ENCODE measurements at places on chromosomes 4 and X.

GRCh38 chr4:5719350-5720055 lies 8.5 kb downstream of the EVC start:
- DNase-seq: no peak

DNA sequence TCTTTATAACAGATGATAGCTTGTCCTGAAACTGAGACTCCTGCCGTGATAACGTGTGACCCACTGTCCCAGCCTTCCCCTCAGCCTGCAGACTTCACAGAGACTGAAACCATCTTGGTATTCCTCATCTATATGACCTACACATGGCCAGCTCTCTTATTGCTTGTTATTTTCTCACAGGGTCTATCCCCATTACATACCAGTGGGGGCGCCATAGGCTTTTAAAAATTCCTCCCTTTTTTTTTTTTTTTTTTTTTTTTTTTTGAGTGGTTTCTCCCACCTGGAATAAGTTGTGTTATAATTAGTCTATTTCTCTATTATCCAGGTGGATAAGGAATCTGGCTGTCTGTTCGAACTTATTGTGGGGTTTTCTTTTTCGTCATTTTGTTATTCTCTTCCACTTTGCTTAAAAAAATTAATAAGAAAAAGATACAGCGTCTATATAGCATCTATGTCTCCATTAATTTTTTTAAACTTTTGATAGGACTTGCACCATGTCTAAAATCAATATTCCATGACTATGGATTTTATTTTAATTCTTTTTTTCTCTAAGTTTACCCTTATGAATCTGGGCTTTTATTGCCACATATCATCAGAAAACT lies 47.2 kb downstream of the GYG2 start:
- DNase-seq: no peak

GRCh38 chrX:31563792-31564191 lies 492.0 kb upstream of the FTHL17 start:
- DNase-seq: no peak

GRCh38 chr4:30181512-30181911 lies 538.7 kb upstream of the PCDH7 start:
- DNase-seq: no peak

DNA sequence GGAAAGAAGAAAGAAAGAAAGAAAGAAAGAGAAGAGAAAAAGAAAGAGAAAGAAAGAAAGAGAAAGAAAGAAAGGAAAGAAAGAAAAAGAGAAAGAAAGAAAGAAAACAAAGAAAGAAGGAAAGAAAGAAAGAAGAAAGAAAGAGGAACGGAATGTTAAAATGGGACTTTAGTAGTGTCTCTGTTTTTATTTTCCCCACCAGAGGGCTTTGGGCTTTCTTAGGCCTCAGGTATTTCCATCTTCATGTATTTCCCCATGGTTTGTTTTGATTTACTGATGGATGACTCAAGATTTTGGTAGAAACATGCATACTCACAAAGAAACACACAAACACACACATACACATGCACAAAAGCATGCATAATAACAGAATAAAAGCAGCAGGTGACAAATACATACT lies 181.2 kb downstream of the AFF2 start:
- no peak for DNase-seq

DNA sequence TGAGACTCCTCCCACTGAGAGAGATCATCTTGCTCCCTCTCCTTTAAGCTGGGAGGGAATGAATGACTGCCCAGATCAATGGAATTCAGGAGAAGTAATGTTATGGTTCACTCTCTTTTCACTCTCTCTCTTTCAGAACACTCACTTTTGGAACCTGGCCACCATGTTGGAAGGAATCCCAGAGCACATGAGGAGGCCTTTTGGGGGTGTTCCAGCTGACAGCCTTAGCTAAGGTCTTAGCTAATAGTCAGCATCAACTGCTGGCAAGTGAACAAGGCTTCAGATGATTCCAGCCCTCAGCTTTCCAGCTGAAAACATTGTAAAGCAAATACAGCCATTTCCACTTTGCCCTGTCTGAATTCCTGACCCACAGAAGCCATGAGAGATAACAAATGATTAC lies 124.0 kb upstream of the CLNK start:
- DNase-seq: no peak

- no peak for DNase-seq
These were observed 353.7 kb downstream of the GASK1B start for GRCh38 chr4:157818946-157819692.

GRCh38 chrX:31459361-31459760 lies 387.5 kb upstream of the FTHL17 start:
- no peak for DNase-seq

DNA sequence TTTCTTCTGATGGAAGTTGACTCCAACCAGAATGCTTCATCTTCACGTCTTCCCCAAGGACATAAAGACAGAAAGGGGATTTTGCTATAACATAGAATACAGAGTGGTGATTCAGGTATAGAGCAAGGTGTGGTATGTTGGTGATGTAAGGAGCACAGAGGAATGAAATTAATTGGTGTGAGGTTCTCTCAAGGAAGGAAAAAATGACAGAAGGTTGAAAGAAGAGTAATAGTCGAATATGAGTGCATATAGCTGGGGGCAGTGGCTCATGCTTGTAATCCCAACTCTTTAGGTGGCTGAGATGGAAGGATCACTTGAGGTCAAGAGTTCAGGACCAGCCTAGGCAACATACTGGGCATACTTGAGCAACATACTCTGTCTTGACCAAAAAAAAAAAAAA lies 20.1 kb downstream of the KIAA0232 start:
- no peak for DNase-seq

DNA sequence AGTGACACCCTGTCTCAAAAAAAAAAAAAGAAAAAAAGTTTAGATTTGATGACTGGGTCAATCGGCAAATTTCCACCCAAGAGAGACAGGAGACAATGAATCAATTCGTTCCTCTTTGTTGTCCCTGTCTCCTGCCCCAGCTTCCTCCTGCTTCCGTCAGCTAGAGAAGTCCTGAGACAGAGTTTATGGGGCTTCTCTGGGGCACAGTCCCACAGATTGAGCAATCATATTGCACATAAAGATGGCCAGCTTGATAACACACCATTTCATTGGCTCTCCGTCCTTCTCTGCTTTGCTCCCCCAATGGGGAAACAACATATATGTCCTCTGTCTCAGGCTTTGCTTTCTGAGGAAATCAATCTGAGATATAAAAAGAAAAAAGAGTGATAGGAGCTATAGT lies 78.4 kb upstream of the FUNDC1 start:
- DNase-seq: no peak

- no peak for DNase-seq
These were observed 6.7 kb downstream of the TEC start for GRCh38 chr4:48262926-48263325.

GRCh38 chr4:1009542-1010394 lies 1.7 kb upstream of the FGFRL1 start:
- DNase-seq: peak; percentile 48

DNA sequence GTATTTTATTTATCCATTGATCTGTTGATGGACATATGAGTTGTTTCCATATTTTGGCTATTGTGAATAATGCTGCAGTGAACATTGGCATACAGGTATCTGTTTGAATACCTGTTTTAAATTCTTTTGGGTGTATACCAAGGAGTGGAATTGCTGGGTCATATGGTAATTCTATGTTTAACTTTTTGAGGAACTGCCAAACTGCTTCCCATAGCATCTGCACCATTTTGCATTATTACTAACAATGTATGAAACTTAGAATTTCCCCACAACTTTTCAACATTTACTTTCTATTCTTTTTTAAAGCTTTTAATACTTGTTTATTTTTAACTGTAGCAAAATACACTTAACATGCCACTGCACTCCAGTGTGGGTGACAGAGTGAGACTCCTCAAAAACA lies 57.0 kb upstream of the MSN start:
- no peak for DNase-seq

DNA sequence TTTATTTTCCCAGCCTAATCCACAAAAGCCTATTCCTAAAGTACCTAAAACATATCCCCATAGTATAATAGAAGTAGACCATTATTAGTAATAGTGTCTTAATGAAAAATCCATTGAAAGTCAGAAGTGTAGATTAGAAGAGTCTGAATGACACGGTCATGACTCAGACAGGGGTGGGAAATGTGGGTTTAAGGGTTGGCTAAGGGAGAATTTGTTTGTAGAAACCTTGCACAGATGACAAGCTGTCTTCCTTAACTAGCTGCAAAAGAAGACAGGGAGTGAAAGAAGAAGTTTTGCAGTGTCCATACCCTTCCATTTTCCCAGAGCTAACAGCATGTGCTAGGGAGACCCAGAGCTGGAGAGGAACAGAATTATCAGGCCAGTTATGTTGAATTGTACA lies 242.7 kb upstream of the ETNPPL start:
- no peak for DNase-seq

- DNase-seq: no peak
These were observed 85.6 kb upstream of the KIT start for GRCh38 chr4:54572152-54572542.

GRCh38 chr4:2339458-2340271 lies 77.8 kb upstream of the MXD4 start:
- no peak for DNase-seq

GRCh38 chr4:182289809-182290208 lies 46.6 kb downstream of the TENM3 start:
- no peak for DNase-seq

DNA sequence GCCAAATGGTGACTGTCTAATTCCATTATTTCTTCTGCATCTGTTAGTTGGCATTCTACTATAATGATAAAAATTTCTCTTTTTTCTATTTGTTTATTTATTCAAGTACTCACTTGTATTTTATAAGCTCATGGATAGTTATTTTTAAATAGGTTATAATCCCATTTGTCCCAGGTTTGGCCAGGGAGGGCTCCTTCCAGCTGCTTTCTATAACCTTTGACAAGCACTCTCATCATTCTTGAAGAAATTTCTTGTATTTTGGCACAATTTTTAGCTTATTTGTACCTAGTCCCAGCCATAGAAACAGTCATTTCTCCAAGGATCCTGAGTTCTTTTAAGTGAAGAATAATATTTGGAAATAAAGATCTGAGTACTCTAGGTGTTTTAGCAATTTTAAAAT lies 1038.6 kb upstream of the AGA start:
- no peak for DNase-seq

DNA sequence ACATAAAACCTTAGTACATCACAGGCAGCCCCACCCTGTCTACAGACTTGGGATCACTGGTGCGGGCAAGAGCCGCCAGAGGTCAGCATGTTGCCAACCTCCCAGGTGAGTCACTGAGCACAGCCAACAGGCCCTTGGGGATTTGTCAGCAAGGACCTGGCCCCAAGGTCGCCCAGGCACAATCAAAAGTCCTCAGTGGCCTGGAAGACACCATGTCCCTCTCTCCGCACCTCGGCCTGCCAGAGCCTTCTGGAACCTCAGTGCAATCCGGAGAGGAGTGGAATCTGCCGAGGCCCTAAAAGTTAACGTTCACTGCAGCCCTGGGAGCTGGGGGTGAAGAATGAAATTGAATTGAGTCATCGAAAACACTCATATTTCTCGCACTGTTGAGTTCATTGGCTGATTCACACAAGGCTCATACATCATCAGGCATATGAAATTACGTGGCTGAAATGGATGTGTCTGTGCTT lies 74.3 kb downstream of the WFS1 start:
- no peak for DNase-seq

DNA sequence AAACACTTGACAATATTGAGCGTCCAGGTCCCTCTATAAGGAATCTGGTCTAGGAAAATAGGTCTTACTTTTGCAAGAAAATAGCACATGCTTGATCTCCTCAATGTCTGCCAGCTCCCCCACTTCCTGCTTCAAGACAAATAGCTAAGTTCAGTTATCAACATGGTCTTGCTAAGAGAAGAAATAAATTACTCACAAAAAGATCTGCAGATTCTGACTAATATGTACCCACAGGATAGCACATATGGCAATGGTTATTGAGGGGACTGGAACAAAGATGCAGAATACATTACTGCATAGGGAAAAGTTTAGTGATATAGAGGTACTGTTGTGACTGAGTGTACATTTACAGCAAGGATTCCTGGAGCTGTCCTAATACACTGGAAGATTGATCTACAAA lies 457.5 kb upstream of the GRID2 start:
- no peak for DNase-seq

DNA sequence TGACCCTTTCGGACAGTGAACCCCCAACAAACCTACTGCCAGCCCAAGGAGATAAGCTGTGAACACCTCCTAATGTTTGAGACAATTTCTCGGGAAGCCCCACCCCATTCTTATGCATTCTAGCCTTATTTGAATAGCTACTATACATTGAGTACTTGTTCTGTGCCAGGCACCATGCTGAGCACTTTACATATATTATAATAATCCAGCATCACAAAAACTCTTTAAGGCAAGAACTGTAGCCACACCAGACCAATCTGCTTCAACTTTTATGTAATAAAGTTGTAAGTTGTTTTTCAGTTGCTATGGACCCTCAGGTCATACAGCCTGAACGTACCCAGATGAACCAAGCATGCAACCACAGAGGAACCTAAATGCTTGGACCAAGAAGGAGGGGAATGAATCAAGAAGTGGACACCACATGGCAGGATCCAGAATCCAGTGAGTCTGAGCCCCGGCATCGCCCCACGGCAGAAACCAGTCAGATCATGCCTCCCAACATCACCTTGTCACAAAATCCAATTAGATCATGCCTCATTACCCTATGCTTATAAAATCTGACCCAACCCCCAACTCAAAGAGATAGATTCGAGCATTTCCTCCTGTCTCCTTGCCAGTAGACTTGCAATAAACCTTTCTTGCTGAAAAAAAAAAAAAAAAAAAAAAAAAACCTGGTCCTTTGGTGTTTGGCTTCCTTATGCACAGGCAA lies 225.0 kb downstream of the QDPR start:
- no peak for DNase-seq

- DNase-seq: no peak
These were observed 902.7 kb upstream of the EPHA5 start for GRCh38 chr4:66572949-66573348.

DNA sequence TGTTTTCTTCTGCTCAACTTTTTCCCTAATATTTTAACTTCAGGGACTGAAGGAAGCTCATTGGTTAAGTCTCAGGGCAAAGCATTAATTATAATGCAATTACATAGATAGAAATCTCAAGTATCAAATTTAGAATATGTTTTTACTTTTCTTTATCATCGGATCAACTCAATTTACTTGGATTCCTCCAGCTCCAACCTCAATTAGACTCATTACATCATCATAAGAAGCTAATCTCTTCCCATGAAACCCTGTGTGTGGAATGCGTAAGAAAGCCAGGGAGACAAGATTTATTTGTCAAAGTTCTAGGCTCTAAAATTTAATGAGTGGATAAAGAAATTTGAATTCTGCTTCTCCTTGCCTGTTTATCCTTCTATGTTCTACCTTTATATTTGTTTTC lies 918.4 kb downstream of the ADGRL3 start:
- DNase-seq: no peak

DNA sequence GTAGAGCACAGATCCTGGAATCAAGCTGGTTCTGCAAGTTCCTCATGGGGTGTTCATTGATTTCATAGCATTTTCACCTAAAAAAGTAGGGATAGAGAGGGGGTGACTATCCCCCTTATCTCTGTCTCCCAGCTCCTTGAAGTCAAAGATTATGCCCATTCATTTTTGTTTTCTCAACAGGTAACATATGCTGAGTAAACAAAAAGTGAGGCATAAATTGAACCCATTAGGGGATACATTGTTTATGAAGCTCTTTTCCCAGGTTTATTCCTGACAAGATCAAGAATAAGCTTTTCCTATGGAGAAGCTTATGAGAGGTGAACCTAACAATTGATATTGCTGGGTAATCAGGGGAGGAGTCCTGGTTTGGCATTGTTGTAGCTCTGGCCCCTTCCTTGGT lies 9.2 kb upstream of the ANAPC4 start:
- DNase-seq: no peak
